ENCODE measurements at places on chromosomes 16 and 17. TPM values are rescaled to one million over a fixed set of nuclear protein-coding genes. Genes with fewer than 3 reads are reported as not detected.
A peak's percentile ranks its signal among the peaks of the same experiment; 100 is the strongest.

The C17orf50 gene
- not detected for total RNA-seq

The TBC1D3I gene
- total RNA-seq = 0.35 TPM

DNA sequence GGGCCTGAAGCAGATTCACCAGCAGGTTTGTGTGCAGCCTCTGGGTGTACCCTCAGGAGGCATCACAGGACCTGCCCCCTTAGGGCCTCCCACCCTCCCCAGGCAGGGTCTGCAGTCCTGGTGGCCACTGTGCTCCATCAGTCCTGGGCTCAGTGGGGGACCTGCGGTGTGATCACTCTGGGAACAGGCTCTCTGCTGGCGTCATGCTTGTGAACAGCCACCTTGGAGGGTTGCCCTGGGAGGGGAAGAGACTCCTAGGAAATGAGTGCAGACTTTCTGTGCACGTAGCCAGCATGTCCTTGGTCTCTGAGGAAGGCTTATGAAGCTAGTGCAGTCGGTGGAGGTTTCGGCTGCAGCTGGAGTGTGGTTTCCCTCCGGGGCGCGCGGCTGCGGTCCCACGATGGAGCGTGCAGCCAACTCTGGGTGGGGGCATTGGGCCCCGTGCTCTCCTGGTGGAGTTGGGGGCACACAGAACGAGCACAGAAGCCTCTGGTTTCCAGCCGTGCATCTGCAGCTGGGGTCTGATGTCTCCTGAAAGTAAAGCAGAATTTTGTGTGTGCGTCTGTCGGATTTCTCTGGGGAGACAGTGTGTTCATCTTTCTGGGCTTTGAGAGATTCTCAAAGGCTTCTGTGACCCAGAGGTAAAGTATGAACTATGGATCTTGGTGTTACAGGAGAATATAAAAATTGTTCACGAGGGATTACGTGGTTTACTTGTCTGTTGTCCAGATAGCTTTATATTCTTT lies 68.1 kb upstream of the ZNF750 start:
- no peak overlapping the region for H3K4me3 ChIP-seq
- H3K4me1 ChIP-seq = no peaks in the 10 kb centered on the region
- no peak overlapping the region for H3K27ac ChIP-seq
- no peaks in the 10 kb centered on the region for H3K27me3 ChIP-seq

DNA sequence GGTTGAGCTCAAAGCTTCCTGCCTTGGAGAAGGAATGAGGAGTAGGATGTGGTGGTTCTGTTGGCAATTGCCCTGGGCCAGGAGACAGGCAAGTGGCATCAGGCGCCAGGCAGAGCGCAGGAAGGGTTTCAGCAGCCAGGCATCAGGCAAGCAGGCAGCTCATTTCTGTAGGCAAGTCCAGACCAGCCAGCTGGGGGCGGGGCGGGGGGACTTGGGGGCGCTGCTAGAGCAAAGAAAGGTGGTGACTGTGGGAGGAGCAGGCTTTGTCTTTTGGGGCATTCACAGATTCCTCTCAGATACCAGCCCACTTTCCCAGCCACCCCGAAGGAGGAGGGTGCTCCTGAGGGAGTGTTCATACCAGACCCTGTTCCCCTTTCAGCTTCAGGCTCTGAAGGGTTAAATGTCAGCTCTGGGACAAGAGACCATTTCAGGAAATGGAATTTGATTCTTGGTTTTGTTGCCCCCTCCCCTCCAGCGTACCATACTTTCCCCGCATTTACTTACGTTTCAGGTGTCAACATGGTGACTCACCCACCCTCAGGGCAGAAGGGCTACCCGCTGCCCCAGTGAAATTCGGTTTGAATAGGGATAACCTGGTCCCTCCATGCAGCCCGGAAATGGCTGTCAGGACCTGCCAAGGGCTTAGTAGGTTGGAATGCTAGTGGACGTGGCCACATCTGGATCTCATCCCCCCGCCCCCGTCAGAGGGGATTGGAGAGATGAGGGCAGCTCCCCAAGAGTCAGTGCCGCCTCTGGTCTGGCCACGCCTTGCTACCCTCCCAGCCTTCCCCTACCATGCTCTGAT lies 13.2 kb downstream of the NGFR start:
- H3K36me3 ChIP-seq = no peaks in the 10 kb centered on the region
- DNase-seq = peak; percentile 98
- H3K27ac ChIP-seq = no peak overlapping the region
- H3K4me1 ChIP-seq = peaks cover 6% of the 10 kb centered on the region
- H3K27me3 ChIP-seq = no peaks in the 10 kb centered on the region
- H3K4me3 ChIP-seq = peak overlapping the region; percentile 30

DNA sequence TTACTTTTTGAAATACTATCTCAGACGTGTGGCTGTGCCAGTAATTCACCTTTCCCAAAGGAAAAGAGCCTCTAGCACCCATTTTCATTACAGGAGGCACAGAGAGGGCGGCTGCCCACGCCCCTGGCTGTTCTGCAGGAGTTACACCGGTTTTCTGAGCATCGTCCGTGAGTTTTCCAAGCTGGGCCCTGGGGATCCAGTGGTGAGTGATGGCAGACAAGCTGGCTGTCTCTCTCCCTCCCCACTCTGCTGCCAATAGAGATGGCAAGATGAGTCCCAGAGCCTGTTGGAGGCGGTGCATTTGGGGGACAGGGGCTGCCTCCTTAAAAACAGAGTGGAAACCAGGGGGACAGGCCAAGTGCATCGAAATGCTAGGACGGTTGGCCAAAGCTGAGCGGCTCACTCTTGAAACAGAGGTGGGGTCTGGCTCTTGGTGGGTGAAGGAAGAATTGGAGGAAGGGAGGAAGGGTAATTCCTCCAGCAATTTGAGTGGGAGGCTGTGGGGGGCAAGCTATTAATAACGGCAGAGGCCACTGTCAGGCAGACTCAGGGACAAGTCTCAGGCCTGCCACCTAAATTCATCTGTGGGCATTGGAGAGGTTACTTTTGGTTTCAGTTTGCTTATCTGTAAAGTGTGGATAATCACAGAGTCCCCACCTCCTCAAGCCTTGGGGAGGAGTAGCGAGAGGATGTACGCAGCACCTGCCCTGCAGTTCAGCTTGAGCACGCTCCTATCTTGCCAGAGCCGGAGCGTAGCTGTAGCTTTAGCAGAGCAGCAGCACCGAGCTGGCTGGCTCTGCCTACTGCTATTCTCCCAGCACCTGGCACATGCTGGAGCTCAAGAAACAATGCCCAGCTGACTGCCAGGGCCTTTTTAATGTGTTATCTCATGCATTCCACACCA lies 7.5 kb upstream of the NOS2 start:
- H3K4me3 ChIP-seq = no peak overlapping the region
- H3K27ac ChIP-seq = no peak overlapping the region
- DNase-seq = no peak
- H3K27me3 ChIP-seq = no peaks in the 10 kb centered on the region
- peaks cover 7% of the 10 kb centered on the region for H3K36me3 ChIP-seq

DNA sequence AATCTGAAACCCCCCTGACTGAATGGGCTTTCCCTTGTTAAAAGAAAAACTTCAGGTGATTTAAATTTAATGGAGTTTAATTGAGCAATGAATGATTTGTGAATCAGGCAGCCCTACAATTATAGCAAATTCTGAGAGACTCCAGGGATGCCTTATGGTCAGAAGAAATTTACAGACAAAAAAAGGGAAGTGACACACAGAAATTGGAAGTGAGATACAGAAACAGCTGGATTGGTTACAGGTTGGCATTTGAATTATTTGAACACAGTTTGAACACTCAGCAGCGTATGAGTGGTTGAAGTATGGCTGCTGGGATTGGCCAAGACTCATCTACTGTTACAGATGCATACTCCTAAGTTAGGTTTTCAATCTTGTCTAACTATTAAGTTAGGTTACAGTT lies 19.0 kb upstream of the CPHXL start:
- peaks cover 16% of the 10 kb centered on the region for H3K36me3 ChIP-seq
- no peaks in the 10 kb centered on the region for H3K4me1 ChIP-seq
- H3K27ac ChIP-seq = no peak overlapping the region
- no peaks in the 10 kb centered on the region for H3K27me3 ChIP-seq
